Activated gamma-delta T cell treated with Interleukin-2 at 50 U/mL for 16 hours (primary cell): ENCODE measurements at places on chromosomes 7 and 10.

DNA sequence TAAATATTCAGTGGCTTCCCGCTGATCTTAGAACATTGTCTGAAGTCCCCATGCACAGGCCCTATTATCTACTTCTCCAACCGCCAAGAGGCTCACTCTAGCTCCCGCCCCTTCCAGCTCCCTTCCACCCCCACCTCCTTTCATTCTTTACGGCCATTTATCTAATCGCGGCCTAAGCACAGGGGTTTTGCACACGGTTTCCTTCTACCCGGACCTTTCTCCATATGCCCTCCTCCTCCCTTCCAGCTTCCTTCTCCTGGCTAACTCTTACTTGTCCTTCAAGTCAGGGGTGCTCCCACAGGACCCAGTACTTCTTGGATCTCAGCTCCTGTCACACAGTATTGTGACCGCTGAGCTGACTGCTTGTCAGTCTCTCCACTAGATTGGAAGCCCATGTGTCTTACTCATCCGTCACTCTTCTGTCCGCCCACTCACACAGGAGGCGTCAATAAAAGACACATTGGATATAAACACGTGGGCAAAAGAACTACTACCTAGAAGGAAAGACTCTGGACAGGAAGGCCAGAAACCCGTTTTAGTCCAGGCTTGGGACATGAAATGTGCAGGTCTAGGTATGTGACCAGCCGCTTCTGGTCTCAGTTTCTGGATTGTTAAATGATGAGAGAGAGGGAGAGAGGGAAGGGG, 20.2 kb upstream of the HPS1 start:
- no peak for DNase-seq

DNA sequence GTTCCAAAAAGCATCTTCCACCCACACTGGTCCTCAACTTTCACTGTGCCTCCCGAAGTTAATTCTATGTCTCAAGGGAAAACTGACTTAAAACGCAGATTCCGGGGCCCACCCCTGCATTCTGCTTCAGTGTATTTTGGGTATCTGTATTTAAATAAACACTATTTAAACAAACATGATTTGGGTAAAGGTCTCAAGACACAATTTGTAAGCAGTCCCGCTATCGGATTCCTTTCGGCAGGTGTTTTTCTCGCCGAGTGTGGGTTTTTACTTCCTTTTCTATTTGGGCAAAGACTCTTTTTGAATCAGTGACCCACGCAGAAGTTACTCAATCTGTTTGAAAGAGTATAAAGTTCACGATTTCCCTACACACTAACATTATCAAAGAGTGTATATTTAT, 1.2 kb downstream of the PDIA4 start:
- no peak for DNase-seq

DNA sequence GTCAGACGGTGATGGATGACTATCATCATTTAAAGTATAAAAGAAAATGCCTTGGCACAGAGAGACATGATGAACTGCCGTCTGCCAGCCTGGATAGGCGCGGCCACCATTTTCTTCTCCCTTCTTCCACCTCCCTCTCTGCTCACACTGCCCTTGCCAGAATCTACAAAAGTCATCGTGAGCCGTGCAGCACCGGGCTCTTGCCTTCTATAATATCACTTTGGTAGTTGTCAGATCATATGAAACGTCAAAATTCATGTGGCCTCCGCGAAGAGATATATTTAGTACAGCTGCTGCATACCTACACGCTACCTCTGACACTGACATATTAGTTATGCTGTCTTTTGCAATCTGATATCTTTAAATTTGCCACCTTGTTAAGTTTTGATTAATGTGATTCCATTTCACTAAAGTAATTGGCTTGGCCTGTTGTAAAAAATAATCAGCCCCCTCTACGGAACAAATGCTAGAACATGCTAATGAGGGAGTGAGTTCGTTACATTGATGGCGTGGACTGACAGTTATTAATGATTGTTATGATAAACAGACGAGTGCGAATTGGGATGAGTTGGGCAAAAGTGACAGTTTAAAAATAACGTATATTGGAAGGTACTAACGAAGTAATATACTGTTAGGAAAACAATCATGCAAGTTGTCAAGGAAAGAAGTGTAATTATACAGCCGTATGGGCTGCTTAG, 214.9 kb downstream of the LRMDA start:
- DNase-seq: no peak

DNA sequence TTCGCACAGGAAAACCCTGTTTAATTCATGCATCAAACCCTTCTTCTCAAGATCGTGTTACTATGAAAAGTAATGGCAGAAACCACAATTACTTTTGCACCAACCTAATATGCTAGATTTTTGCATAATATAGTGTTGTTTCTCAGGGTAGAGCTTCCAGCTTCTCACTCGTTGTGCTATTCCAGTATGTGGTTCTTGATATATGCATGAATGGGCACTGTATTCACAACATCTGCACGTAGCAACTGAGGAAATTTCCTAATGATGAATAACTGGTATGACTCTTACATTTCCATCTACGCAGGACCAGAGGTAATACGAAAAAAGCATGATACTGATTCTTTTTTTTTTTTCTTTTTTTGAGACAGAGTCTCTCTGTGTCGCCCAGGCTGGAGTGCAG, 326.6 kb upstream of the GALNT17 start:
- DNase-seq: no peak

DNA sequence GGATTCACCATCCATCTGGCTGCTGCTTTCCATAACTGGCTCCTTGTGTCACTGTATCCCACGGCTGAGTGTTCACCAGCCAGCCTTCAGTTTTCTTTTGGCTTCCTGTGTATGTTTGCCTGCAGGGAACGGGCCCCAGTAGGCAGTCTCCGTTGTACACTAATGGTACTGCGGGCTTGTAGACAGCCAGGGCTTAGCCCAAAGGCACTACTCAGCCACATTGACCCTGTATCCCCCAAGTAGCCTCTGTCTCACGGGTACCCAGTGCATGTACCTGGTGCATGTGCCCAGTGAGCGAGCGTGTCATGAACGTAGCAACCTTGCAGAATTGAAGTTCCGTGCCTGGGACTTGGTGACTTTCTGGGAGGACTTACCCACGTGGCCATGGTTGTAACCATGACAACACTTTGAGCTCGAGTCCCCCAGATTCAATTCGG, 6.1 kb downstream of the PFKFB3 start:
- DNase-seq: no peak

DNA sequence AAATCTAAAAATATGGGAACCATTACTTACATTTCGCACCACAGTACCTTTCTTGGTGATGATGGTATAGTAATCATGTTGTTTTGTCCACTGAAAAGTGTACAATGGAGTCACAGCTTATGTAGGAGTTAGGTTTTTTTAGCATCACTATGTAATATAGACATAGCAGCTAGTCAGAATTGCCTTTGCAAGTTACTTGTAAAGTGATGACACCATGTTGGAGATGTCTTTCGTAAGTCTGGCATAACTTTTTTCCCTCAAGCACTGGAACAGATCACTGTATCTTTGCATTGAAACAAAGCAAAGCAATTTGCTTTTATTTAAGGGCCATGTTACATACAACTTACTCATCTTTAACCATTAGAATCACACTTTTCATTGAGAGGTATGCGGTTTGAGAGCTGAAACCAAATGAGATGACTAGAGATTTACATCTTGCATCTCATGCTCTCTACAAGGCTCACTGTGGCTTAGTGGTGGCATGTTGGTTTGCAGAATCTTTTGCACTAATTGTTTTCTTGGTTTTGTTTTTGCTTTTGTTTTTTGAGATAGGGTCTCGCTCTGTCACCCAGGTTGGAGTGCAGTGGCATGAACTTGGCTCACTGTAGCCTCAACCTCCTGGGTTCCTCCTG, 18.3 kb downstream of the UBN2 start:
- no peak for DNase-seq

DNA sequence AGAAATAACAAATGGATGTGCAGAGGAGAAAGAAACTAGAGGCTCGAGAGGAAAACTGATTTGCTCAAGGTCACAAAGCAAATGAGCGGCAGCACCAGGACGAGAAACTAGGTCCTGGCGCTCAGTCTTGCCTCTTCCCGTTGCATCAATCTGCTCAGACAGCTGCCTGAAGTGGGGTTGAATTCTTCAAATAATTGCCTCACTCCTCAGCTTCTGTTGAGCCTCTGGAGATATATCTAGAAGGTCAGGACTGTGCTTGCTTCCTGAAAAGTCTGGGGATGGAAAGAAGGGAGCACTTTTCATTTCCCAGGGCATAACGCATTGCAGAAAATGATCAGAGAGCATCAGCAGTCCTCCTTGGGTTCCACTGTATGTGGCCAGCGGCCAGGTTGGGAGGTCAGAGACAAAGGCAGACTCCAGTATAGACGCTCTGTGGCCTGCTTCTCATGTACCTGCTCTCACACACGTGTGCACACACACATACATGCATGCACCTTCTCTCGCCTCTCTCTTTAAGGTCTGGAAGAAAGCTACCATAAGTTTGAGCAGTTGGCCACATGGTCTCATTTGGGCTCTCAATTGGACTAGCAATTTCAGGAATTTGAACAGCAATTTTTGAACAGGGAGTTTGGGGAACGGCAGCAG, 83.7 kb upstream of the DUSP5 start:
- DNase-seq: no peak

GRCh38 chr10:1425879-1426278, 311.4 kb downstream of the ADARB2 start:
- no peak for DNase-seq

GRCh38 chr7:22587322-22587721, 87.3 kb upstream of the STEAP1B start:
- no peak for DNase-seq

DNA sequence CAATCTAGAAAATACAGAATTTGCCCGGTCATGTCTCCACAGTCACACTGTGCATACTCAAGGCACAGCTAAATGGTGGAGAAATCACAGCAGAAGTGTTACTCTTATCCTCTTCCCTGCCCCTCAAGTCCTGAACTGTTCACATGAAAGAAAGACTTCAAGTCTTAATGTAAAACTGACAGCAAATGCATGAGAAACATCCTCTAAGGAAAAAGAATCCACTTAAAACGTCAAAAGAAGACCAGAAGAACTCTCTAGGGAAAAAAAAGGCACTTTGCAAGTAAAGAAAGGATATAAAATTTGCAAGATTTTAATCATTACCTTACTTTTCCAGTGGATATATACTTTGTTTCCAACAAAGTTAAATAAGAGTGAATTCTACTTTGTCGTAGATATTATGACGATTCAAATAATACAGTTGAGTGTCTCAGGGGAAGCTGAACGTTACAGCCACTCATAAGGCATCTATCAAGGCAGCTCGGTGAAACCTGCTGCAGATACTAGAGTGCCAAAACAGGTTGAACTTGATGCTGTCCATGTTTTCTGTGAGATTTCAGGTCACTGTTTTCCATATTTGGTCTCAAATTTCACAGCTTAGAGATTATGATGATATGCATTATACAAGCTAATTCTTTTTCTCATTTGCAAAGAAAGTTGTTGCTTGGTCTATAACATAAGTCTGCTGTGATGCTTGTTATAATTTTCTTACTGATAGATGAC, 155.0 kb downstream of the CTTNBP2 start:
- no peak for DNase-seq

GRCh38 chr10:1646332-1646731, 91.0 kb downstream of the ADARB2 start:
- DNase-seq: no peak

- no peak for DNase-seq
Measured at GRCh38 chr7:103914147-103914899, 75.1 kb downstream of the RELN start.

DNA sequence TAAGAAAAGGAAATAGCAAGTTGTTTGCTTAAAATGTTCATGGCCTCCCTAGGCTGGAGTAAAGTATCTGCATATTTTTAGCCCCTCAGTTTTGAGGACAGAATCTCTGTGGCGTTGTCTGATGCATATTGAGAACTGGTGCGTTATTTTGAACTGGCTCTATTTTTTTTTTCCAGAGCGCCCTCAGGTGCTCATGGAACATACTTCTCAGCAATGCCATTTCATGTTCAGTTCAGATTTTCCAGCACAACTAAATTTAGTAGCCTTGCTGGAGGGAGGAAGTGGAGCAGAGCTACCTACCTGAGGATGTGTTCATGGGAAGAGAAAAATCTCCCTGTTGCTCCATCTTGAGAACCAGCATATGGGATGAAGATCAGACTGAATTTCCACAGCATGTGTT, 870.5 kb downstream of the LRMDA start:
- DNase-seq: no peak

DNA sequence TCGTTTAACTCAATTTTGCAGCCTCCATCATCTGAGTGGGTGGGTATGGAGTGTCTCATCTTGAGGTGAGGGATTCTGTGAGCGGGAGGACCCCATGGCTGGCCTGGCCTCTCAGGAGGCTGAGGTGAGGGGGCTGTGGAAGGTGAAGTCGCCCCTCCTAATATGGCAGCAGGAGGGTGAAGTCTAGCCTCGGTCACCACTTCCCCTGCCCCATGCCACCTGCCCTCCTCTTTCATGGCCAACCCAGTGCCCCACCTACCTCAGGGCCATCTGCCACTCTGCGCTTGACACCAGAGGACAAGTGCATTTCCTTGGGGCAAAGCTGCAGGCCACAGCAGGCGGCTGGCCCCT, 8.7 kb downstream of the RASGEF1A start:
- no peak for DNase-seq

DNA sequence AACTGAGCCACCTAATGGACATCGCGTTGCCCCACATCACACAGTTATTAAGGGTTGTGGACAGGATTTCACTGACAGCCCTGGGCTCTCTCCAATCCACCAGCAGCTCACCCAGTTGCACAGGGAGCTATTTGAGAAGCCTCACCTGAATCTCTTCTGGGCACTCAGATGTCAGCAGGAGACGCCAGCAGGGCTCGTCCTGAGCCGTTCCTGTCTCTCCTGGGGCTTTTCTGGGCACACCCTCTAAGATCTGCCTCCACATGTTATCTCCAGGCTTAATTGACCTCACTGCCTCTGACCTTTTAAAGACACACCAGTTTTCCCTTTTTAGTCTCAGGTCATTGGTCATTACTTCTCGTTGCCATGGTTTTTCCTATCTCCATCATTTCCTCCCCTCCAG, 63.0 kb downstream of the GRID1 start:
- DNase-seq: no peak

DNA sequence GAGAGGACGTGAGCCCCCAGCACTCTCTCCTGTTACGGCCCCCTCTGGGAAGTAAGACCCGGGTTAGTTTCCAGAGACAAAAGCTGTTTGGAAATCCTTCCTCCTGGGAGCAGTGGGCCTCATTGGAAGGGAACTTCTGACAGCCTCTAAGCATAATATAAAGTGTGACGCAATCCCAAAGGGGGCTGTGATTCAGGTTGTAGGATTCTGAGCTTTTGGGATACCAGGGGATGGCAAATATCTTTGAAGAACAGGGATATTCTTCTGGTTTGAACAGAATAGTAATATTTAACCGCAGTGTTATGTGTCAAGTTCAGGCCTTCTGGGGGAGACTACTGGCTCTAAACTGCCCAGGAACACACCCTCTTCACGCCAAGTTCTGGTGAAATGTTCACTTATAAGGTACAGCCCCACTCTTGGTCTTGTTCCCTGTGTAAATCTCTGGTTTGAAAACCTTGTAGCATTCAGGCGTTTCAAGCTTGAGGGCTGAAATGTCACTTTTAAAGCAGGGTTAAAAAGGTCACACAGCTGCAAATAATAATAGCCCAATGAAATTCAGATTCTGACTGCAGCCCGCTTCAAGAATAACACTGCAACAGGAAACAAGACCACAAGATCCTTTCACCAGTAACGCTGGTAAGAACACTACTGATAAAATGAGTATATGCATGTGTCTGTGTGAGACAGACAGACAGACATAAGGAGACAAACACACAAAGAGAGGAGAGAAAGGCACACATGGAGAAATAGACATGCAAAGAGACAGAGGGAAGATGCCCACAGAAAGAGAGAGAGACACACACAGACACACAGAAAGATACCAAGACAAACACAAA, 69.0 kb downstream of the CREB5 start:
- DNase-seq: no peak
